DMS 273 treated with DMSO at 0.1 percent for 48 hours (cell line): ENCODE measurements at places on chromosomes 6 and 20.

- DNase-seq, result no peak
Measured at GRCh38 chr6:105645958-105646357, 243.1 kb upstream of the PREP start.

- no peak for DNase-seq
Measured at GRCh38 chr6:123117145-123117908, 121.3 kb downstream of the CLVS2 start.

DNA sequence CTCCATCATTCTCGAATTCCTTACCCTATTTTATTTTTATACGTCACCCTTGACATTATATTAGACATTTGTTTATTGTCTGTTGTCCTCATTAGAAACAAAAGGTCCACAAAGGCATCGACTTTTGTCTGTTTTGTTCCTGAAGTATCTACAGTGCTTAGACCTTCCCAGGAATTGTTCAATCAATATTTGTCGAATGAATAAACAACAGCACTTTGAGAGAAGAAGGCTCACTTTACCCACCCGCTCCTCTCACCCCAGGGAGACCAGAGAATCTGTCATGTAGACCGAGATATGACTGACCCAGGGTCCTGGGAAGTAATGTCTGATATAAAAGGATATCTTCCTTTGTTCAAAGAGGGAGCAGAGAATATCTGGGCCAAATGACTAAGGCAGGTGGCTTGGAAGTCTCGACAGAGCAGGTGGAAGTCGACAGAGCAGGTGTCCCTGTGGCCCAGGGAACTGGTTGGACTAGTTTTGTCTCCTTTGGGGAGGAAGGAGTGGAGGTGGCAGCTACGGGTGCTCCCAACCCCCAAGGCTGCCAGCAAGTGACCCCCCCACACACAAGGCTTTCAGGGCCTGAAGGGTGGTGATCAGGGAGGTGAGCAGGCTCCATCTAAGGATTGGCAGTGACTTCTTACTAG lies 14.8 kb upstream of the CHMP4B start:
- DNase-seq, result no peak

DNA sequence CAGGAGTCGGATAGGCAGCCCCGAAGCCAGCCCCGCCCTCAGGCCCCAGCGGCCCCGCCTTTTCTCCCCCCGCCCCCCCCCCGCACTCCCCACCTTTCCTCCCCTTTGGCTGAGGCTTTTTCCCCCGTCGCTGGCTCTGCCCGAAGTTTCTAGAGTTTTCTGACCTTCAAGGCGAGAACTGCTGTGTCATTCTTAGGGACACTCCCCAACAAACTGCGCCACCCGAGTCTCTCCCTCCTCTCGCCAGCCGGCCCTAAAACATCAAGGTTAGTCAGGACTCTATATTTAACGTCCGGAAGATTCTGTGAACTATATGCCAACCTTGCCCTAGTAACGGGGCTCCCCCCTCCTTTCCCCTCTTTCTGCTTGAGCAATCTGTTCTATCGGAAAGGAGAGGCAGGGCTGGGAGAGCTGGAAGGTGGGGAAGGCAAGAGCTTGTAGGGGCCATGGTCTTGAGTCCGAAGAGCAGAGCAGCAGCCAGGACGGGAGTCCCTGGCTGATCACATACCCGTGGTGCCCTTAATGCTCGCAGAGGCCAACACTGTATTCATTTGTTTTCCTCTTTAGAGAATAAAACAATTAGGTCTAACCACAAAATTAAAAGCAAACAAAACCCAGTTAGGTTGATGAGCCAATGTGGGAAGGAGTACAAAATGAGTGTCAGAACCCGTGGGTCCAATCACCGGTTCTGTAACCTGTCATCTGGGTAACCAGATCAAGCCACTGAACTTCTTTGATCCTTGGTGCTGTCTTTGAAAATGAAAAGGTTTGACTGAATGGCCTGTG lies 5.3 kb upstream of the HSPA1B start:
- DNase-seq, result no peak

- DNase-seq, result no peak
Measured at GRCh38 chr6:34182751-34183531, 37.1 kb upstream of the GRM4 start.

DNA sequence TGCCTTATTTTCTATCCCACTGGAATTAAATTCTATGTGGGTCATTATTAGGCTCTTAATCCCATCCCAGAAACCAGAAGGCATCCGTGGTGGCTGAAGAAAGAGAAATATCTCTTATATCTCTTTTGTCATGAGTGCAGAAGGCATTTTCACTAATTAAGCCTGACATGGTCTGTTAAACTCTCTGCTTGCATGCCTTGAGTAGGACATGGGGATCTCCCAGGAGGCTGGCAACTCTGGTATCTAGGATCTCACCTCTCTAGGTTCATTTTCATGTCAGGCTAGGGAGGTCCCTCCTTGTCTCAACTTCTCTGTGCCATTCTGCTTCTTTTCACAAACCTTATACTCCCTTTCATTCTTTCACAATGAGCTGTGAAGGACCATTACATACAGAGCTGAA lies 25.3 kb upstream of the GPR63 start:
- no peak for DNase-seq

DNA sequence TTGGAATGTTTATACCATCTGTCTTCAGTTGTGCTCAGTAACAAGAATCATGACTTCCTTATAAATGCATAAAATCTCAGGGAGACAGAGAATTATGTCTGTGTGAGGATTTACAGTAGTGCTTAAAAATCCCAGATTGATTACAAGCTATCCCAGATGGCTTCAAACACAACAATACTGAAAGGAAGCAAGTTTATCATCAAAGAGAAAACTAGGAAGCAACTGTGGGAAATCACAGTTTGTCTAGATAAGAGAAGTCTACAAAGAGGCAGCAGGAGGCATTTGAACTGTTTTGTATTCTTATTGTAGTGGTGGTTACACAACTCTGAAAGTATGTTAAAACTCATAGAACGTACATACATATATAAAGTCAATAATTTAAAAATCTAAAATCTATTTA lies 104.4 kb upstream of the SALL4 start:
- DNase-seq, result no peak

GRCh38 chr6:33978412-33979150 lies 167.3 kb downstream of the GRM4 start:
- no peak for DNase-seq

GRCh38 chr6:26600759-26601158 lies 4.0 kb downstream of the ABT1 start:
- DNase-seq, result no peak

GRCh38 chr6:167129159-167129558 lies 6.3 kb downstream of the CCR6 start:
- DNase-seq, result no peak

- no peak for DNase-seq
Measured at GRCh38 chr6:5103250-5103649, 18.1 kb downstream of the PPP1R3G start.

DNA sequence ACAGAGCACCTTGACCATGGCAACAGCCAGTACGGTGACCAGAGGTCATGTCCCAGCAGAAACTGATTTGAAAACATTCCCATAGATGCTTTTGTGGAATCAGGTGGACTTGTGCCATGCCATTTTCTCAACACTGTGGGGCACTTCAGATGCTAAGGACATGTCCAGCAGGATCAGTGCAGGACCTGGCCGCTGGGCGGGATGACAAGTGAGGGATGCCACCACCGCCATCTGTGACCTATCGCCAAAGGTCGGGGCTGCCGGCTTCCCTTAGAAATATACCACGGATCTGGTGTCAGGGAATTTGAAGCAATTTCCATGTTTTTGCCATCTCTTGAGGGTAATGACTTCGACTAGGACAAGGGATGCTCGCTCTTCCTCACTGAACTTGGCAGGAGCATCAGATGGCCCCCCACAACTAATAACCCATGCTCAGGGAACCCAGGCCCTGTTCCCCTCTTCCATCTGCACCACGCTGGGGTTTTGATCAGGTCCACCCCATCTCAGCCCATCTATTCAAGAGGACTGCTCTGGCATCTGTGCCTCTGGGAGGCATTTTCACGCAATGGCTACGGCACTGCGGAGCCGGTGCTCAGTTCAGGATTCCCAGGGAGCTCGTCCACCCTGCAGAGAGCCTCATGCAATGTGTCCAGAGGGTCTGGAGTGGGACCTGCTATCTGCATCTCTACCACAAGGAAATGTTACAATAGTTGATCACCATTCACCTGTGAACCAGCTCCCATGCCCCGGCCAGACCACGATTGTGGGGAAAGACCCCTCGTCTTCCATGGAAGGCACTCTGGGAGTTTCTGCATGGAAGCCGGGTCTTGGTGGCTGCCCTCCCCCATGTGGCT lies 302.6 kb downstream of the TAF4 start:
- DNase-seq, result no peak

GRCh38 chr6:56374841-56375369 lies 127.5 kb upstream of the COL21A1 start:
- DNase-seq, result no peak

- no peak for DNase-seq
Measured at GRCh38 chr20:54368570-54368969, 106.8 kb upstream of the DOK5 start.

DNA sequence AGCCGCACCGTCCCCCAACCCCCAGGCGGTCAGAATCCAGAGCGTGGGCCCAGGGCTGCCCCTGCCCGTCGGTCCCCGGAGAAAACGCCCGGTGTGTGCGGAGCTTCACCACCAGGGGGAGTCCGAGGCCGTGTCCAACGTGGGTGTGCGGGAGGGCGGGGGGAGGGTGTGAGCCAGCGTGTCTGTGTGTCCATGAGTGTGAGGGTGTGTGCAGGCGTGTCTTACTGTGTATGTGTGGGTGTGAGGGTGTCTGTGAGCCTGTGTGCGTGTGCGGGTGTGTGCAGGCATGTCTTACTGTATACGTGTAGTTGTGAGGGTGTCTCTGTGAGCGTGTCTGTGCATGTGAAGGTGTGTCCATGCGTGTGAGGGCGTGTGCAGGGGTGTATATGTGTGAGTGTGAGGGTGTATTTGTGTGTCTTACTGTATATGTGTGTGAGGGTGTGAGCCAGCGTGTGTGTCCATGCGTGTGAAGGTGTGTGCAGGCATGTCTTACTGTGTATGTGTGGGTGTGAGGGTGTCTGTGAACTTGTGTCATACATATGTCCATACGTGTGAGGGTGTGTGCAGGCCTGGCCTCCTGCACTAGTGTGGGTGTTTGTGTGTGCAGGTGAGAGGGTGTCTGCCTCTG lies 24.6 kb upstream of the GATA5 start:
- DNase-seq, result no peak

DNA sequence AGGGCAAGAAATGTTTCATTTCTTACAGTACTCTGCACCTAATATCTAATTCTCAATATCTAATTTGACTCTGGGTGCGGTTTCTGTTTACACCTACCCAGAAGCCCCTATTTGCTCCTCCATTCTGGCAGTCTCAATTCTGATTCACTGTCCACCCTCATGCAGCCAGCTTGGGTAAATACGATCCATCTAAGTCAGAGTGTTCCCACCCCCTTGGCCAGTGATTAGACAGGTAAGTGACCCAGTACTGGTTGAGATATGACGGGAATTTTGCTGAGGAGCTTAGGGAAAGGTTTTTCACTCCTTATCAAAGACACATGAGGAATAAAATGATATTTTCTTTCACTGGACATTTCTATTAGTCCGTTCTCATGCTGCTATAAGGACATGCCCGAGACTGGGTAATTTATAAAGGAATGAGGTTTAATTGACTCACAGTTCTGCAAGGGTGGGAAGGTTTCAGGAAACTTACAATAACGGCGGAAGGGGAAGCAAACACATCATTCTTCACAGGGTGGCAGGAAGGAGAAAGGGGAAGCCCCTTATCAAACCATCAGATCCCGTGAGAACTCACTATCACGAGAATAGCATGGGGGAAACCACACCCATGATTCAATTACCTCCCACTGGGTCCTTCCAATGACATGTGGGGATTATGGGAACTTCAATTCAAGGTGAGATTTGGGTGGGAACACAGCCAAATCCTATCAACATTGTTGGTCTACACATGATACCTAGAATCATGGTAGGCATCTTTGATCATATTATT lies 29.4 kb downstream of the GLO1 start:
- no peak for DNase-seq

GRCh38 chr20:61871160-61871559 lies 194.5 kb downstream of the TAF4 start:
- no peak for DNase-seq

GRCh38 chr6:146857980-146858347 lies 259.2 kb downstream of the ADGB start:
- DNase-seq, result no peak

GRCh38 chr20:31823360-31824124 lies 4.4 kb downstream of the MYLK2 start:
- DNase-seq, result no peak

- DNase-seq, result no peak
Measured at GRCh38 chr20:36501367-36502006, 39.8 kb upstream of the MYL9 start.

DNA sequence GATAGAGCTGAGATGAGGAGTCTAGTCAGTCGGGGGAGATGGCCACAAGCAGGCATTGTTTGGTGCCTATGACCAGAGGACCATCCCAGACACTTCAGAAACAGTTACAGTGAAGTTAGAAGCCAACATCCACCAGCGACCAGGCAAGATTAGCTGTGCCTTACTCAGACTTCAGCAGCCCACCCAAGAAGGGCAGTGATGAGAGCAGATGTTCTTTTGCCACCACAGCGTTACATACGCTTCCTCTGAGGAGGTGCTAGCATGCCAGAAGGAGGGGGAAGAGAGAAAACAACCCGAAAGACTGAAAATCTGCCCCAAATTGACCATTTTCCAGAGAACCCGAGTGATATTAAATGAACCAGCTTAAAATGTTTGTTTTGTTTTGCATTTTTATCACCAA lies 186.8 kb downstream of the PRL start:
- DNase-seq, result no peak

GRCh38 chr6:41370488-41371111 lies 35.2 kb downstream of the NCR2 start:
- DNase-seq, result no peak

DNA sequence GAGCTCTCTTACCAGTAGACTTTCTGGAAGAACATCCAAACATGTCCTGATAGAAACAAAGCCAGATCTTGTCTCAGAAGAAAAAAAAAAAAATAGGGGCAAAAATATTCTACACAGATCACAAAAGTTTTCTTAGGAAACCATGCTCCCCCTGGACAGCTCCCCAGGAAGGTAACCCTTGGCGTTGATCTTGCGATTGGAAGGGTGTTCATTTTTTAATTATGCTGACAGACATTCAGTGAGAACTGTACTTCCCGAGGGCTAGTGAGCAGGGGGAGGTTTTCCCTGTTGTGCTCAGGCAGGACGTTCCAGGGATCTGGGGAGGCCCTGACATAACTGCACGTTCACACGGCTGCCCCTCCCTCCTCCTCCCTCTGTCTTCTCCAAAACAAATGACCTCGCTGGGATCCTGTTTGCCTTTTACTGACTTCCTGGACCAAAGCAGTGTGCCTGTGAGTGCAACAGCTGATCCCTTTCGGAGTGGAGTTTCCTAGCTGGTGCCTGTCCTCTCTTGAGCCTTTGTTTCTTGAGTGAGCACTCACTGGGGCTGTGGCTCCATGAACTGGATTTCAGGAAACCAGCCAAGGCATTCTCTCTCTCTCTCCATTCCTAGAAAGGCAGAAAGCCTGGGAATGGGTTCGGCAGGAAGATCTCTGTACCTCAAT lies 46.7 kb downstream of the MARCKS start:
- no peak for DNase-seq

DNA sequence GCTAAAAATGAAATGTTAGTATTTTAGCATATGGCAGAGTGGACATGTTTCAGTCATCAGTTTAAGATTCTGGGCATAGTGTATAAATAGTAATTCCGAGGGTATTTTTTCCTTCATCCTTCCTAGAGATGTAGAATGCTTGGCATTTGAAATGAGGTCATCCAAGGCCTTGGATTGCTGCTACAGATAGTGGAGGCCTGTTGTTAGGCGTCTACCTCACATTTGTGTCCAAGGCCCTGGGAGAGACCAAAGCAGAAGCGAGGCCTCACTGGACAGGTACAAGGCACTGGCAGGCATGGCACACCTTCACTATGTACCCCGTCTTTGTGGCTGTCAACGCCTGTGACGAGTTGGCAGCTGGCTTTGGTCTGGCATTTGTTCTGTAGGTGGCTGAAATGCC lies 58.0 kb downstream of the DTD1 start:
- DNase-seq, result no peak
